ENCODE measurements at places on chromosomes 6 and 20.

- peaks cover 11% of the 10 kb centered on the region for H3K36me3 ChIP-seq
- H3K4me1 ChIP-seq: peaks cover 26% of the 10 kb centered on the region
- H3K27ac ChIP-seq: no peak overlapping the region
- DNase-seq: no peak
- no peaks in the 10 kb centered on the region for H3K27me3 ChIP-seq
Observed at GRCh38 chr6:43367245-43367984, 2.0 kb downstream of the ZNF318 start.

DNA sequence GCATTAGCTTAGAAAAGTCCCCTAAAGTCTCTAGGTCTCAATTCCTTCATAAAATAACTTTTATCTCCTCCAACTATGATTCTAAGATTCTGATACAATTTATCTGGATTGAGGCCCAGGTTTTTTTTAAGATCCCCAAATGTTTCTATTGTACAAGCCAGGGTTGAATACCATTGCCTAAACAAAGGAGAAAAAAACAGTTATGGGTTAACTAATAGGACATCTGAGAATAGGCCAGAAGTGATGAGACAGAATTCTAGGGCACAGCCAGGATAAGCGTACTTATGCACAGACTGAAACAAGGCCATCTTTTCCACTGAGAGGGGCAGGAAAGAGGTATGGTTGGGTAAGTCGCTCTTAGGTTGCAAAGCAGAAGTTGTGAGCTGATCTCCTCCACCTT, 26.4 kb downstream of the EPB41L2 start:
- H3K27ac ChIP-seq: no peak overlapping the region
- H3K27me3 ChIP-seq: no peaks in the 10 kb centered on the region
- H3K36me3 ChIP-seq: peaks cover 4% of the 10 kb centered on the region
- no peak overlapping the region for H3K4me3 ChIP-seq
- DNase-seq: no peak

DNA sequence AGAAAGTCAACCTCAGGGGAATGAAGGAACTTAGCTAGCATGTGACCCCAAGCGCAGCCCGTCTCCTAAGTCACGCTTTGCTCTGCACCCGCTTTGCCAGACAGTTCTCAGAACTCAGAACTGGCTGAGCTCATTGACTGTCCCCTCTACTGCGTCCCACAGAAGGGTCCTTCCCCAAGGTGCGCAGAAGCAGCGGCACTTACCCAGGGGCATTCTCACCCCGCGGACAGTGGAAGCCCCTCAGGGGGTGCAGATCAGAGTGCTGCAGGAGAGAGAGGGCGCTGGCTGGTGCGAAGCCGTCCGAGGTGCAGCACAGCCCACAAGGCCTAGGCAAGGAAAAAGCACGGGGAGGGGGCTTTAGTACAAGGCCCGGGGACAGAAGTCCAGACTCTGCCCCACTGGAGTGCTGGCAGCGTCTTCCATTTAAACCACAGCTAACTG, 807 bp downstream of the SNHG17 start:
- H3K27ac ChIP-seq: peak overlapping the region; percentile 96
- peaks cover 39% of the 10 kb centered on the region for H3K36me3 ChIP-seq
- DNase-seq: no peak
- peaks cover 2% of the 10 kb centered on the region for H3K27me3 ChIP-seq

- DNase-seq: no peak
- peaks cover 1% of the 10 kb centered on the region for H3K36me3 ChIP-seq
- no peak overlapping the region for H3K27ac ChIP-seq
- H3K4me3 ChIP-seq: no peak overlapping the region
- H3K27me3 ChIP-seq: no peaks in the 10 kb centered on the region
Observed at GRCh38 chr6:101572627-101573026, 179.1 kb downstream of the GRIK2 start.

- H3K4me3 ChIP-seq: peak overlapping the region; percentile 63
- peaks cover 7% of the 10 kb centered on the region for H3K36me3 ChIP-seq
- DNase-seq: no peak
- H3K27me3 ChIP-seq: no peaks in the 10 kb centered on the region
Observed at GRCh38 chr6:81762606-81763005, 10.1 kb upstream of the TENT5A start.

GRCh38 chr6:162053084-162053483, 674.5 kb downstream of the PRKN start:
- no peak for DNase-seq
- H3K27me3 ChIP-seq: no peaks in the 10 kb centered on the region
- H3K27ac ChIP-seq: no peak overlapping the region
- no peaks in the 10 kb centered on the region for H3K4me1 ChIP-seq
- H3K36me3 ChIP-seq: 0 out of 2 replicates have a peak, but pooled peaks cover 4% of the 10 kb centered on the region
- H3K4me3 ChIP-seq: no peak overlapping the region

GRCh38 chr20:36548704-36549627, 7.6 kb downstream of the MYL9 start:
- peaks cover 27% of the 10 kb centered on the region for H3K27me3 ChIP-seq
- H3K36me3 ChIP-seq: peaks cover 18% of the 10 kb centered on the region
- H3K27ac ChIP-seq: peak overlapping the region; percentile 31
- no peak for DNase-seq
- no peak overlapping the region for H3K4me3 ChIP-seq

DNA sequence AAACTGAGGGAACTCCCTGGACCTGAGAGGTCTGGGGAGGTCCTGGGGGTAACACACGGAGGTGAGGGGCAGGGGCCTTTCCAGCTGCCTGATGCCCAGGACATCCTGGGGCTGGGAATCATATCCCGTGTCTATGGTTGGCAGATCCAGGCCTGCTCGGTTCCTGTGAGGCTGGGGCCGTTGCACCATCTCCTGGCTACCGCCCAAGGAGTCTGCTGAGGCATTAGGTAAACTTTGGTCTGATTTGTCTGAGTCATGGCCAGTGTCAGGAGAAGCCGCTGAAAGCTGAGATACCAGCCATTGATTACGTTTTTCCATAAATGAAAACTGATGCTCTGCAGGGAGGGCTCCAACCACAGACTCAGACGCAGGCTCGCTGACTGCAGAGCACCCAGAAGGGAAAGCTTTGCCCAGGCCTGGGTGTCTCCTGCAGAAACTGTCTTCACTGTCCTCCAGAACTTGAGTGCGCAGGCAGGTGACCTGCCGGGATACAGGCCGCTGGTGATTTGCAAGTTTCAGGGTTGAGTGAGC, 14.2 kb downstream of the TRAF3IP2 start:
- DNase-seq: peak; percentile 98
- peaks cover 2% of the 10 kb centered on the region for H3K27me3 ChIP-seq
- peaks cover 80% of the 10 kb centered on the region for H3K4me1 ChIP-seq
- peak overlapping the region; percentile 95 for H3K27ac ChIP-seq
- peaks cover 38% of the 10 kb centered on the region for H3K36me3 ChIP-seq
- peak overlapping the region; percentile 82 for H3K4me3 ChIP-seq

GRCh38 chr6:168529214-168529613, 88.2 kb downstream of the SMOC2 start:
- H3K4me1 ChIP-seq: no peaks in the 10 kb centered on the region
- peaks cover 2% of the 10 kb centered on the region for H3K27me3 ChIP-seq
- H3K27ac ChIP-seq: no peak overlapping the region
- DNase-seq: no peak

- 0 out of 2 replicates have a peak, but pooled peaks cover 5% of the 10 kb centered on the region for H3K4me1 ChIP-seq
- peaks cover 16% of the 10 kb centered on the region for H3K27me3 ChIP-seq
- DNase-seq: peak; percentile 7
Observed at GRCh38 chr20:47682028-47682783, 103.1 kb downstream of the SULF2 start.

DNA sequence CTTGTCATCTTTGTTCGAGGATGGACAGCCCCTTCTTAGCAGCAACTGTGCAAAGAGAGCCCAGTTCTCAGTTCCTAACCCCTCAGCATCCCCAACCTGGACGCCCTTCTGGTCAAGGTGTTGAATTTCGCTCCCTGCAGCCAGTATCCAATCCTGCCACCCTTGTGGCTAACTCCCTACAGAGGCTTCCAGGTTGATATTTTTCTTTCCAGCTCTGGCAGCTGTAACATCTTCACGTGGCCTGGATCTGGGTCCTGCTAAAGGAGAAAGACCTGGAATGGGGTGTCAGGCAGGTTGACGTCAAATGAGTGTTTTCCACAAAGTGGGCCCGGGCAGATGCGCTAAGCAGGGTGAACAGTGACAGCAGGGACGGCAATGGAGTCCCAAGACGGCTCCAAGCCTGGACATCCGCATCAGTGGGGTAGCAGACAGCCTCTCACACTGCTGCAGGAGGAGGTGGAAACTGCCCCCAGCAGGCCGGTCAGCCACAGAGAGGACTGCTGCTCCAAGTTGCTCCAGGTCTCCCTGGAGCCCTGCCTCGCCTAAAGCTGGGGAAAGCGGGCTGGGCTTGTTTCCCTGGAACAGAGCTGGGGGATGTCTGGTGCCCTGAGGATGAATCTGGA, 1.0 kb upstream of the YTHDF1 start:
- H3K4me3 ChIP-seq: peak overlapping the region; percentile 85
- peaks cover 31% of the 10 kb centered on the region for H3K36me3 ChIP-seq
- peaks cover 16% of the 10 kb centered on the region for H3K27me3 ChIP-seq
- no peak for DNase-seq
- H3K27ac ChIP-seq: peak overlapping the region; percentile 64
- peaks cover 38% of the 10 kb centered on the region for H3K4me1 ChIP-seq

DNA sequence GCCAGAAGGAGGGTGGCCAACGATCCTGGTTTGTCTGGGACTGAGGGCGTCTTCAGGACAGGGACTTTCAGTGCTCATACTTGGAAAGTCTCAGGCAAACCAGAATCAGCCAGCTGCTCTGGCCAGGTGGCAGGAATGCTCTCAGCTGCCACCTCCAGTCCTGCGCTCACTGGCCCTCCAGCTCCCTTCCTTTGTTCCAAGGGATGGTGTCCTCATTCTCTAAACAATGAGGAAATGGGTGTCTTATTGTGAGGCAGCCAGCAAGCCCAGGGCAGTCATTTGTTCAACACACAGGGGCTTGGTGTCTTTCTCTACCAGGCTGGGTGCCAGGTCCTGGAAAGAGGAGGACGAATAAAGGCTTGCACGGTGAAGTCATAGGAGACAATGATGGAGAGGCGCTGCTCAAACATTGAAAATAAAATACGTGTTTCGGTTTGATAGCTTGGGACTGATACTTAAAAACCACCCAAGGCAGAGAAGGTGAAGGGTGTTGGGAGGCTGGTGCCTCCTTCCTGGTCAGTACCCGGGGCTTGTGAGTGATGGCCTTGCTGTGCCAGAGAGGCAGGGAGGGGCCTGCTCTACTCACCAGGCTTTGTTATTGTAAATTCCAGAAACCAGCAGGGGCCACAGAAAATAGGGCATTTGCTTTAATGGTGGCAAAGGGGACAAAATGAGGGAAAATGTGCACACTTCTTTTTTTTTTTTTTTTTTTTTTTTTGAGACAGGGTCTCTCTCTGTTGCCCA, 11.3 kb upstream of the TMEM181 start:
- no peak overlapping the region for H3K4me3 ChIP-seq
- no peak for DNase-seq
- peaks cover 6% of the 10 kb centered on the region for H3K27me3 ChIP-seq
- H3K27ac ChIP-seq: no peak overlapping the region

DNA sequence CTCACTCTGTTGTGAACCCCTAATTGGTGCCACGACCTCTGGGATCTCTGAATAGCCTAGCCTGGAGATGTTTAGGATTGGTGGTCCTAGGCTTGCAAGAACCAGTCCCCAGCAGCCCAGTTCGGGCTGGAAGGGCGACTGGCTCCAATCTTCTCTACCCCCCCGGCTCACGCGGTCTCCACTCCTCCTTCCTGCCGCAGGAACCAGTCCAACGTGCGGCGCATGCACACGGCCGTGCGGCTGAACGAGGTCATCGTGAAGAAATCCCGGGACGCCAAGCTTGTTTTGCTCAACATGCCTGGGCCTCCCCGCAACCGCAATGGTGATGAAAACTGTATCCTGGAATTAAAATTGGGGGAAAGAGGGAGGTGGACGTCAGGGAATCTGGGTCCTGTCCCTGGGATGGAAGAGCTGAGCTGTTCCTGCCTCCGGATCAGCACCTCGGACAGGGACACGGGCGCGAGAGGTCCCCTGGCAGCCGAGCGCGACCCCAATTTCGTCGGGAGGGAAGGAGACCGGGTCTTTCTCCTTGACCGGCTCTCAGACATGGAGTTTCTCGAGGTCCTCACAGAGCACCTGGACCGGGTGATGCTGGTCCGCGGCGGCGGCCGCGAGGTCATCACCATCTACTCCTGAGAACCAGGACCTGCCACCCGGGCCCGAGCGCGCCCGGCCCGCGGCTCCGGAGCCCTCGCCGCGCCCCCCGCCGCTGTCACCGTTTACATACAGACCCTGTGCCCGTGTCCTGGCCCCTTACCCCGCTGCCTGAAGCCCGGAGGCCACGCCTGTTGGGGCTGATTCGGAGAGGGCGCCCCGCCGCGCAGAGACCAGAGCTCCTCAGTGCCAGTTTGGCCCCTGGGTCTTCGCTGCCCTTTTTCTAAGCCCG, 28.2 kb downstream of the SLC12A5 start:
- H3K36me3 ChIP-seq: peaks cover 6% of the 10 kb centered on the region
- peaks cover 23% of the 10 kb centered on the region for H3K27me3 ChIP-seq
- DNase-seq: peak; percentile 11
- no peak overlapping the region for H3K4me3 ChIP-seq
- H3K4me1 ChIP-seq: peaks cover 6% of the 10 kb centered on the region

DNA sequence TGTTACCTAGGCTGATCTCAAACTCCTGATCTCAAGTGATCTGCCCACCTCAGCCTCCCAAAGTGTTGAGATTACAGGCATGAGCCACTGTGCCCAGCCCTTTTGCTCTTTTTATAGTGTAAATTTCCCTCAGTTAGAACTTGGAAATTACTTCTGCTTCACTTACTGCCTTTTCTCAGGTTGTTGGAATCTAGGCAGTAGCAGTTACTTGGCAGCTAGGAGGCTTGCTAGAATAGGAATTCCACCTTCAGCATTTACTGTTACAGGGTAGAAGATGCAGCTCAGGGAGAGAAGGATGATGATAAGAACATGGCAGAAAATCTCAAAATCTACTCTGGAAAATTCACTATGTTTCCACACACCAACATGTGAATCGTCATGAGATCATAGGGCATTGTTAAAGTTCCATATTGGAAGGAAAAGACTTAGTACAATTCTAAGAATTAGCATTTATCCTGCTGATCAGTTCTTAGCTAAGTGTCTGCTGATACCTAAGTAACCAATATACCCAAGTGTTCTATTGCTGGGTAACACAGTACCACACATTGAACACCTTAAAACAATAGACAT, 182.2 kb downstream of the SLC16A10 start:
- no peak overlapping the region for H3K27ac ChIP-seq
- peaks cover 54% of the 10 kb centered on the region for H3K36me3 ChIP-seq
- H3K27me3 ChIP-seq: no peaks in the 10 kb centered on the region

DNA sequence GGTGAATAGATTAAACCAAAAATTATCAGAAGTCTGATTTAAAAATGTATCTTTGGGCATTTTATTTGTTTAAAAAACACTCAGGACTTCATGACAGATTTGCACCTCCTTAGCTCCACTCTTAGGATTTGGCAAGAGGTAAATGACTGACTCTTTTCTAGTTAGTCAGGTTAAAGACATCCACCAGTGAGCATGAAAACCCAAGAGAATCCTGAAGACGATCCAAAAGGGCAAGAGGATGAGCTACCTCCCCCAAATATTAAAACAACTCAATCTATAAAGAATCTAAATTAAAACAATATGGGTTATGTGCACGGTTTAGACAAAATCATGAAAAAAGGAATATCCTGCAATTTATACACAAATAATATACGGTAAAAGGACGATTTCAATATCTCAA, 89.4 kb upstream of the OPRM1 start:
- no peak overlapping the region for H3K4me3 ChIP-seq
- H3K27ac ChIP-seq: no peak overlapping the region
- DNase-seq: no peak
- H3K27me3 ChIP-seq: no peaks in the 10 kb centered on the region
- H3K4me1 ChIP-seq: peaks cover 9% of the 10 kb centered on the region
